Upper lobe of left lung (tissue), 6 donors: ENCODE measurements at places on chromosomes 12 and 14. TPM values are rescaled to one million over a fixed set of nuclear protein-coding genes. Genes with fewer than 3 reads are reported as not detected.
A peak's percentile ranks its signal among the peaks of the same experiment; 100 is the strongest.

- DNase-seq: no peak
- H3K4me1 ChIP-seq: no peaks in the 10 kb centered on the region
- H3K27me3 ChIP-seq: no peaks in the 10 kb centered on the region
Observed at GRCh38 chr12:131124487-131125280, 171.0 kb downstream of the ADGRD1 start.

GRCh38 chr12:57712701-57713100, 18.8 kb downstream of the OS9 start:
- H3K27me3 ChIP-seq: no peaks in the 10 kb centered on the region
- no peak overlapping the region for H3K27ac ChIP-seq
- H3K4me1 ChIP-seq: no peaks in the 10 kb centered on the region
- H3K36me3 ChIP-seq: peaks cover 76% of the 10 kb centered on the region

SMCO2 gene
- not detected for total RNA-seq

SDR9C7 gene
- total RNA-seq: not detected

CAPZA3 gene
- total RNA-seq: not detected

DNA sequence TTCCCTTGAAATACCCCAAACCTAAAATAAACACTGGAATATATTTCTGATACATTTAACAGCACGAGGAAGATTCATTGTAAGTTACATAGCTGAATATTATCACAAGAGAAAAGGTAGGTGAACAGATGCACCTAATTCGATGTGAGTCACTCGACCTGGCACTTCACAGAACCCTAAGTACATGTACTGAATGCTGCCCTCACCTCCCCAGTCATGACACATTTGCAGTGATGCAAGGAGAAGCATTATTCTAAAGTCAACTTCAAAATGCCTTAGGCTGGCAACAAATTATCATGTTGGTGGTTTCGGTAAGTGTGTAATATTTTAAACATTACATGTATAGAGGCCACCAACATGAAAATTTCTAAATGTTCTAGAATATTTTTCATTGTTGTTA, 35.2 kb upstream of the TMTC2 start:
- peak overlapping the region; percentile 17 for H3K27ac ChIP-seq
- H3K4me1 ChIP-seq: no peaks in the 10 kb centered on the region
- H3K36me3 ChIP-seq: no peaks in the 10 kb centered on the region

SART3 gene
- total RNA-seq: 235 TPM

- peaks cover 36% of the 10 kb centered on the region for H3K4me1 ChIP-seq
- H3K36me3 ChIP-seq: no peaks in the 10 kb centered on the region
- peak overlapping the region; percentile 92 for H3K4me3 ChIP-seq
Observed at GRCh38 chr14:77098529-77099353, 683 bp downstream of the CIPC start.

DNA sequence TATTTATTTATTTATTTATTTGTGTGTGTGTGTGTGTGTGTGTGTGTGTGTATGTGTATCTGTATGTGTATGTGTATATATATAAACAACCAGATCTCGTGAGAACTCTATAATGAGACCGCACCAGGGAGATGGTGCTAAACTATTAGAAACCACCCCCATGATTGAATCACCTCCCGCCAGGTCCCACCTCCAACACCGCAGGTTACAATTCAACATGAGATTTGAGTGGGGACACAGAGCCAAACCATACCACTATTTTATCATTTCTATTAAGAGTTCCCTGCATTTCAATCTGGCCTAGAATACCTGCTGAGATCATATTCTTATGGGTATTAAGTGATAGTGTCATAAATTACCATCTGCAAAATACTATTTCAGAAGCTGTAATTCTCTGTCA, 243.8 kb upstream of the PLEKHG7 start:
- H3K27ac ChIP-seq: no peak overlapping the region
- no peak overlapping the region for H3K4me3 ChIP-seq
- no peaks in the 10 kb centered on the region for H3K36me3 ChIP-seq
- no peaks in the 10 kb centered on the region for H3K27me3 ChIP-seq
- DNase-seq: no peak
- H3K4me1 ChIP-seq: peaks cover 3% of the 10 kb centered on the region

DNA sequence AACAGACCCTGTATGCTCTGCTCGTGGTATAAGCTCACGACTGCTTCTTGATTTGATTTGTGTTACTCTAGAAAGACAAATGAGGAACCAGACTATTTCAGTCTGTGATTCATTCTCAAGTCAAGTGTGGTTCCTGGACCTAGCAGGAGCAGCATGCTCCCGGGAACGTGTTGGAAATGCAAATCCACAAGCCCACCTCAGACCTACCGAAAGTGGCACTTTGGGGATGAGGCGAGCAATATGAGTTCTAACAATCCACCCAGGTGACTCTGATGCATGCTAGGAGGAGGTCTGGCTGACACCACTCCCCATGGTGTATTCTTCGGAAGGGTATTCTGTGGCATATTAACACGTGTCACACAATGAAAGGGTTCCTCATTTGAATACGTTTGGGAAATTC, 59.5 kb upstream of the TMX1 start:
- no peak for DNase-seq
- no peak overlapping the region for H3K4me3 ChIP-seq
- H3K4me1 ChIP-seq: no peaks in the 10 kb centered on the region
- no peaks in the 10 kb centered on the region for H3K27me3 ChIP-seq
- no peaks in the 10 kb centered on the region for H3K36me3 ChIP-seq
- no peak overlapping the region for H3K27ac ChIP-seq

DHRS4 gene
- 31.2 TPM for total RNA-seq

GRCh38 chr12:78864870-78865463, 393 bp downstream of the SYT1 start:
- no peaks in the 10 kb centered on the region for H3K27me3 ChIP-seq
- peak; percentile 72 for DNase-seq
- peaks cover 17% of the 10 kb centered on the region for H3K4me1 ChIP-seq
- no peaks in the 10 kb centered on the region for H3K36me3 ChIP-seq
- H3K27ac ChIP-seq: no peak overlapping the region

DNA sequence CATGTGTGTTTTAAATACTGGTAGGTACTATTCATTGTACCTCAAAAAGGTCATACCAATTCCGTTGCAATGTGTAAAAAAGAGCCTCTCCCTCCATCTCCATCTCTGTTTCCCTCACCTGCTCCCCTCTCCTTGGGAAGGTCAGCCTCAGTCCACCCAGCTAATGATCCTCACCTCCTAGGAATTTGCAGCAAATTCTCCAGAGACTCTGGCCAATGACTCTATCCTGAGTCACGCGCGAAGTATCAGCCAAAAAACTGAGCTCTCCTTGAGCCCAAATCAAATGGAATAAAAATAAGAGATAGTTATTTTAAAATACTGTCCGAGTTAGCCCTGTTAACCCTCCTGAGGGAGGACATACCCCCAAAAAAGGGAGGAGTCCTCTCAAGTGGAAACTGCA, 148.4 kb downstream of the DPF3 start:
- H3K4me1 ChIP-seq: no peaks in the 10 kb centered on the region
- H3K4me3 ChIP-seq: no peak overlapping the region
- H3K27ac ChIP-seq: no peak overlapping the region
- DNase-seq: no peak

UBR7 gene
- total RNA-seq: 17.3 TPM

DNA sequence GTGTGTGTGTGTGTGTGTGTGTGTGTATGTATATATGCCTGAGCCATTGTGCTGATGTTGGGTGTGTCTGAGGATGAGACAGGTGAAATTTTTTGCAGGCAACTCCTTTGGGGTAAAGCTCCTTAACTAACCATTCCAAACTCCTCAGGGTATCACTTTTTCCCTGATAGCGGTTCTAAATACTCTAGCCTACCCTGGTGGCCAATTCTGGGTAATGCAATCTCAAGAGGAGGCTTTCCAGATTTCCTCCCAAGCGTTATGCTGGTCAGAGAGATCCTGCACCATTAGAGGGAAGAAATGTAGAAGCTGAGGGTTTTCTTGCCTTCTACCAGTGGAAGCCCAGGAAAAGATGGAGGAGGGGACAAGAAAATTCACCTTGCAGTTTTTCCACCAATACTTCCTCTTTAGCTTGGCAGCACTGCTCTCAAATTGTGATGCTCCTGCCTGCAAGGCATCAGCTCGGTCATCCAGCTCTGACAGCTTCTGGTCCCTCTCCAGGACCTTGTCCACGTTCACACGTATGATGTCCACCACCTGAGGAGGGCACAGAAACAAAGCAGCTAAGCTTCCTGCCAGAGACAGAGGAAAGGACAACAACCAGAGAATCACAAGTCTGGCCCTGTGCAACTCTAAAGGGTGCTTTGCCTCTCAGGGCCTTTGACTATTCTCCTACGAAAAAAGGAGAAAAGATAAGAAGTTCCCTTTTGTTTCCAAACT, 4.9 kb downstream of the VAMP1 start:
- no peak overlapping the region for H3K27ac ChIP-seq
- no peaks in the 10 kb centered on the region for H3K27me3 ChIP-seq
- H3K4me3 ChIP-seq: no peak overlapping the region
- DNase-seq: no peak
- H3K4me1 ChIP-seq: peaks cover 68% of the 10 kb centered on the region

DNA sequence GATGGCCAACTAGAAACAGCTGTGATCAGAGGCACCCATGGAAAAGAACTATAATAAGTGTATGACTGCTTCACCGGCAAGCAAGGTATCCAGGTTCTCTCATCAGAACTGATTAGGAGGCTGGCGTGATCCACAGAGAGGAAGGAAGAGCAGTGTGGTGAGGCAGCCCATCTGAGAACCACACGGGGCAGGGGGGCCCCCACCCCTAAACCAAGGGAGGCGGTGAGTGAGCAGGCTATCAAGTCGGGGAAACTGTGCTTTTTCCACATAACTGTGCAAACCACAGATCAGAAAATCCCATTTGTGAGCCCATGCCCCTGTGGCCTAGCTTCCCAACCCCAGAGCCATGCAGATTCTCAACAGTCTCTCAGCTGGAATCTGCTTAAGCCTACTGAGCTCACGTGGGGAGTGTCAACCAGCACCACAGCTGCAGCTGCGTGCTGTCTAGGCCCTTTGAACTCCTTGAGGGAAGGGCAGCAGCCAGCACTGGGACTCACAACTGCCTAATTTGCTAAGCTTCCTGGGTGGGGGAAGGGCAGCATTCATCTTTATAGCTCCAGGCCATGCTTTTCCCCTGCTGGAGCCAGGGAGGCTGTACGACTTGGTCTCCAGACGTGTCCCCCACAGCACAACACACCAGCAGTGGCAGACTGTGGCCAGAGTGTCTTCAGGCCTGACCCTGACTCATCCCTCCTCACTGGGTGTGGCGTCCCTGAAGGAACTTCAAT, 444.4 kb upstream of the ATP2B1 start:
- no peak overlapping the region for H3K4me3 ChIP-seq
- H3K27me3 ChIP-seq: no peaks in the 10 kb centered on the region
- no peak overlapping the region for H3K27ac ChIP-seq
- H3K36me3 ChIP-seq: no peaks in the 10 kb centered on the region
- no peak for DNase-seq

GRCh38 chr12:73383584-73384222, 1111.5 kb downstream of the TRHDE start:
- no peak for DNase-seq
- H3K36me3 ChIP-seq: no peaks in the 10 kb centered on the region
- no peak overlapping the region for H3K4me3 ChIP-seq
- no peaks in the 10 kb centered on the region for H3K4me1 ChIP-seq
- no peaks in the 10 kb centered on the region for H3K27me3 ChIP-seq

DNA sequence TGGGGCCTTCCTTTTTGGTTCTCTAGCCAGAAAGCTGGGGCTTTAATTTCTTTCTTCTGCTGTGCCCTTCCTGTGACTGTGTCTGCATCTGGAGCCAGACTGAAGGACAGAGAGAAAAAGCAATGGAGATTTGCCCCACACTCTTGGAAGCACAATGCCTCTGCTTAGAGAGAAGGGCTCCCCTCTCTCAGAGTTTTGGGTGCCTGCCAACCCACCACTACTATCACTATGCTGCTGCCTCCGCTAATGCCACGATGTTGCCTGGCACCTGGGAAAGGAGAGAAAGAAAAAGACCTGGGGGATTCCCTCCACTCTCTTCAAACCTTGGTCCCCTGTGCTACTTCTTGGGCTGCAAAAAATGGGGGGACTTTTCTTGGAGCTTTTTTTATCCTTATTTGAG, 52.6 kb downstream of the TMEM260 start:
- peaks cover 91% of the 10 kb centered on the region for H3K36me3 ChIP-seq
- H3K27ac ChIP-seq: no peak overlapping the region
- no peak for DNase-seq
- H3K27me3 ChIP-seq: no peaks in the 10 kb centered on the region
- H3K4me1 ChIP-seq: no peaks in the 10 kb centered on the region
- H3K4me3 ChIP-seq: no peak overlapping the region

DNA sequence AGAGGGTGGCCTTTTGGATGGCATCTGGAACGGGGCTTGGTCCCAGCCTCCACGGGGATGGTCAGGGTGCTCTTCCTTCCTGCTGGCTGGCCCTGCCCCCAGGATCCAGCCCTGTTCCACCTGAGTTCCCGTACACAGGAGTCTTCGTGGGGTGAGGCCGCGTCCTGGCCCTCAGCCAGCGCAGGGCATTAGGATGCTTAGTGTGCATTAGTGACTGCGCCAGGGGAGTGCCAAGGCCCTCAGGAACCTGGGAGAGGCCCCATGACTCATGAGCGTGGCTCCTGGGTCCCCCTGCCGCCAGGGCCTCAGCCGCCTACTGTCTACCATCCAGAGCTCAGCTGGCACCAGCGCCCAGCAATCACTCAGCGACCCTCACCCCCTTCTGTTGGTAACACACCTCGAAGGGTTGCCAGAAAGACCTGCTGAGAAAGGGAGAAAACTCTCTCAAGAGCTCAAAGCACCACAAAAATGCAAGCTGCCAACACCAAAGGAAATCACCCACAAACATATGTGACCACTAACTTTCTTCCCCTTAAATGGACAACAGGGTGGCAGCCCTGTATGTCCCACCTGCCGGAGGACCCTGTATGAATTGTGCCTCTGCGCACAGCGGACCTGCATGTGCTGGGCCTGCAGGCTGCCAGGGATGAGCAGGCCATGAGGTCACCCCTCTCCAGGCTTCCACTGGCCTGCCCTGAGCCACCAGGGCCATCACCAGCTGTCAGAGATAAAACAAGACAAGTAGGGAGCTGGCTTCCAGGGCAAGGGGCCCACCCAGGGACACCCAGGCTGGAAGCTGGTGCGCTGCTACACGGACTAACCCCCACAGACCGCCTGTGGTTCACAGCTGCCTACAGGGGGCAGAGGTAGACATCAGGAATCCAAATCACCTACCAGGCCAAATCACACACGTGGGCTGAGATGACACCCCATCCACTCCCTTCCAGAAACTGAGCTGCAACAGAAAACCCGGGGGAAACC, 28.7 kb downstream of the CCDC85C start:
- peaks cover 90% of the 10 kb centered on the region for H3K4me1 ChIP-seq
- peak overlapping the region; percentile 79 for H3K27ac ChIP-seq
- H3K27me3 ChIP-seq: no peaks in the 10 kb centered on the region
- peak; percentile 88 for DNase-seq

DNA sequence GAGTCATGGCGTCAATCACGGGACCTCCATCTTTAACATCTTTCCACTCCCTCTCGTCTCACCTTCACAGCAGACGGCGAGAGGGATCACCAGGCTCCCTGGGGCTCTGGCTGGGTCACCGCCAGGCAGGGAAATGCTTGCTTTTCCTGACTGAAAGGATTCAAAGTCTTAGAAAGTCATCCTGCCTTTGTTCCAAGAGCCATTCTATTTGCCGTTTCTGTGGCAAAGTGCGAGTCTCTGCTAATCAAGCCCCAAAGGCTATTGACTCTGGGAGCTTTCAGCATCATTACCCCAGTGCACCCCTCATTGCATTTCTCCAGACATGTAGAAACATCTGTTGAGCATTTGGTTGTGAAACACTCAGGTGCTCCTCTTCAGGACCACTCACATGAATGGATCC, 69.6 kb downstream of the GSC start:
- no peaks in the 10 kb centered on the region for H3K27me3 ChIP-seq
- DNase-seq: no peak

ACSM4 gene
- total RNA-seq: not detected
